ENCODE measurements at places on chromosomes 5 and 9.

GRCh38 chr5:69217151-69217511 lies 17.6 kb upstream of the CDK7 start:
- DNase-seq: no peak

- DNase-seq: peak; percentile 69
Observed at GRCh38 chr9:124284940-124285441, 27.2 kb downstream of the NEK6 start.

DNA sequence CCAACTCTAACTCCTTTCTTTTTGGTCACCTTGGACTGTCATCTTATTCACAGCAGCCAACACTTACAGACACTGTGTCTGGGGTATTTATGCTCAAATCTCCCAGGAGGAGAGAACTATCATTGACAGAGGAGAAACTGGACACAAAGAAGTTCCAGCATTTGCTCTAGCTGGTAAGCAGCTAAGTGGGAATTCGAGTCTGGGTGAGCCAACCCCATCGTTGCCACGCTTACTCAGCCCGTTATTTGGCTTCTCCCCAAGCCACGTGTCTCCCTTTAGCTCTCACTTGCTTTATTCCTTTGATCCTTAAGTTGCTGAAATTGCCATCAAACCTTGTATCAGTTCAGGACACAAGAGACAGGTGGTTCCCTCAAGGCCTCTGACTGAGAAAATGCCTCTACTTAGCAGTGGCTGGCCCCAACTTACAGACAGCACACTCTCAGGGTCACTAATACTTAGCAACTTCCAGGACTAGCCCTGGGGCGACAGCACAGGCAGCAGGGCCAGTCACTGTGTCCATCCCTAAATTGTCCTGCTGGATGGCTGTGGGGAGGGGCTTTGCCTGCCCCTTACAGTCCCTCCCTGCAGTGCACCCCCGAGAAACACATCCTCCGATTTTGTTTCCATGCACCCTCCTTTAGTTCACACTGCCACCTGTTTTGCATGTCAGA lies 1.4 kb downstream of the SLC36A2 start:
- no peak for DNase-seq

DNA sequence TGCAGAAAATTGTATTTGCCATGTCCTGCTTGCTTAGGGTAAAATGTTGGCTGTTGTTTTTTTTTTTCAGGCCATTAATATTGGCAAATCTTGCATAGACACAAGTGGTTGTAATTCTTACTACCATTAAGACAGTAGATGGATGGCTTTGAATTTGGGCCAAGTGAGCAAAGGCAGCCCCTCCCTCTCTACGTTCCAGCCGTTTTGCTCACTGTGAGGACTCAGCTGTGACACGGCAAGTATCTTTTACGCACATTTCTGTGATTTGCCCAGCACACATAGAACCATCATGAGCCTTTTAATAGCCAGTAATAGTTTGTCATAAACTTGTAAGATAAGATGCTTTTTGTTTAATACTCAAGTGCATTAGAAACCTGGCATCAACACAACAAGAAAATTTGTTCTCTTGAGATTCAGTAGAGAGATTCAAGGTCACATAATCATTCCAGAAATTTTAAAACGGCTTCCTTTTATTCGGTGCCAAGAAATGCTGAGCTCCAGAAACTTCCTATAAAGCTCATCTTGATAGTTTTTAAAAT lies 205.2 kb upstream of the ADCY2 start:
- DNase-seq: no peak

DNA sequence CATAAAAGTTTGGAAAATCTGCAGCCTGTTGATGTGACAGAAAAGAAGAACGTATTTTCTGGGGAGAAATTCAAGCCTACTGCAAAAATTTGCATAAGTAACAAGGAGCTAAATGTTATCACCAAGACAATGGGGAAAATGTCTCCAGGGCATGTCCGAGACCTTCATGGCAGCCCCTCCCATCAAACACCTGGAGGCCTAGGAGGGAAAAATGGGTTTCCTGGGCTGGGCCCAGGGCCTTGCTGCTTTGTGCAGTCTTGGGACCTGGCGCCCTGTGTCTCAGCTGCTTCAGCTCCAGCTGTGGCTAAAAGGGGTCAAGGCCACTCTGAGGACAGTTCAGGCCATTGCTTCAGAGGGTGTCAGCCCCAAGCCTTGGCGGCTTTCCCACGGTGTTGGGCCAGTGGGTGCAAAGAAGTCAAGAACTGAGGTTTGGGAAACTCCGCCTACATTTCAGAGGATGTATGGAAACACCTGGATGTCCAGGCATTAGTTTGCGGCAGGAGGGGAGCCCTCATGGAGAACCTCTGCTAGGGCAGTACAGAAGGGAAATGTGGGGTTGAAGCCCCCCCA lies 13.1 kb downstream of the CERT1 start:
- DNase-seq: no peak

DNA sequence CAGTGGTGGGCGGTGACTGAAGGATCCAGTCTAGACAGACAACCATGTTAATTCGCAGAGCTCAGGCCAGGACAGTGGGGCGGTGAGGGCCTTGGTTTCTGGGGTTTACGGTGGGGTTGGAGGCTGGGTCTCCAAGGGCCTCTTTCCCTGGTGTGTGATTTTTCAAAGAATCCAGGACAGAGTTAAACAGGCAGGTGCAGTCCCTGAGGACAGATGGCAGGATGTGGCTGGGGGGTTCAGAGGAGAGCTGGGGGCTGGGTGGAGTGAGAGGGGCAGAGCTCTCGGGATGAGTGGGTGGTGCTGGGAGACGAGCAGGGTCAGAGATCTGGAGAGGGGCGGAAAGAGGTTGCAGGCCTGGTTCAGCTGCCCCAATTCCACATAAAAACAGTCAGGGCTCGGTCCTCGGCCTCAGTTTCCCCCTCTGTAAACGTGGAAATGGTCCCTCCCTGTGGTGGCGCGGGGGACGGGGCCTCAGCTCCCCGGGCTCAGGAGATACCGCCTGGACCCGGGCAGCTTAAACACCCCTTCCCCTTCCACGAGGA lies 145.9 kb downstream of the GAPVD1 start:
- no peak for DNase-seq

DNA sequence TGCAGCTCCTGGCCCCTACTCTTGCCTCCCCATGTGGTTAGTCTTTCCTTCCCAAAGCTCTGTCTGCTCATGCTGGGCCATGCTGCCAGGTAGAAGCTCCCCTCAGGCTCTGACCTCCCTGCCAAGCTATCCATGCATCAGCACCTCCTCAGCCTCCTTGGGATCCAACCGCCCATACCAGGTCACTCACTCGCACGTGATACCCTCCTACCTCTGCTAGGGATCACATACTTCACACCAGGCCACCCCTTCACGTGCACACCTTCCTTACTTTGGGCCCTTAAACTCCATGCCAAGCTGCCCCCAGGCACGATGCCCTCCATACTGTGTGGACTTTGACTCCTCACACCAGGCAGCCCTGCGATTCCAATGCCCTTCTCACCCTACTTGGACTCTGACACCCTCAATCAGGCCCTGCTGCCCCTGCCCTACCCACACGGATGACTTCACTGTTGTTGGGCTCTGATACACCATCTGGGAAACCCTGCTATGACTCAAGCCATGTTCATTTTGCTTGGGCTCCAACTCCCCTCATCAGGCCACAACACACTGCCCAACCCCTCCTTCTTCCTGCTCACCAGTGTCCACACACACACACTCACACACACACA lies 34.1 kb downstream of the ZNF483 start:
- DNase-seq: no peak

- DNase-seq: no peak
Observed at GRCh38 chr9:114119242-114120191, 20.4 kb upstream of the KIF12 start.

GRCh38 chr5:133906303-133906702 lies 62.1 kb downstream of the C5orf15 start:
- DNase-seq: no peak

DNA sequence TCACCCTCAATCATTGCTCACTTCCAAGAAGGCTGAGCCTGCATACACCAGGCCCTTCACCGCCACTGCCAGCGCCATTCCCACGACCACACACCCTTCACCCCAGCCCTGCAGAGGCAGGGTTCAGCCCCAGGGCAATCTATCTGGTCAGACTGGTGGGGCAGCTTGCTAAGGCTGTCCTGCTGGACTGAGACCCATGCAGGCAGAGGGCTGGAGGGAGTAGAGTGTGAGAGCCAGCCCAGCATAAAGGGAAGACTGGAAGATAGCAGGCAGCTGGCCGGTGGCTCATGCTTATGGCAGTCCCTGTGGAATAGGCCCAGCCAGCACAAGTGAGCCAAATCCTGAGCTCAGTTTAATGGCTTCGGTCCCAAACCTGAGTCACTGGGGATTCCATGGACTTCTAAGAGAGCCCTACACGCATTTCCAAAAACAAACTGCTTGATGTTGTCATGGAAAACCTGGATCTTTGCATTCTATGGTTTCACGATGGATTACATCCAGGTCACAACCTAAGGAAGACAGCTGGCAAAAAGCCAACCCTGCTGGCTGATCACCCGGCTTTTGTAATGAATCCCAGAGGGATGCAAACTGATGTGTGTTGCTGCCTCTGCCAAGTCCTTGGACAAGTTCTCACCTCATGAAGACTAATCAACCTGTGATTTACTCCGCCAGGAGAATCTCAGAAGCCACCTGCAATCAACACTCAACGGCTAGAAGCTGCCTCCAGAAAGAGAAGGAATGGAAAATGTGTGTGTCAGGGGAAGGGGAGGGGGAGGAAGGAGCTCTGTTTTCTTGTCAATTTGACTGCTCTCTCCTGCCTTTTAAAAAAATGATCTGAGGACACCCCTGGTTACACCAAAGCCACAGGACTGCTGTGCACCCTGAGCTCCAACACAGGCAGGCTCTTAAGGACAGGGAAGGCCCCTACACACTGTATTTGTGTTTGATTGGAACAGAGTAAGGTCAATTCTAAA lies 143.6 kb downstream of the LHFPL2 start:
- peak; percentile 96 for DNase-seq

- DNase-seq: no peak
Observed at GRCh38 chr5:82106207-82106606, 134.4 kb downstream of the ATG10 start.

DNA sequence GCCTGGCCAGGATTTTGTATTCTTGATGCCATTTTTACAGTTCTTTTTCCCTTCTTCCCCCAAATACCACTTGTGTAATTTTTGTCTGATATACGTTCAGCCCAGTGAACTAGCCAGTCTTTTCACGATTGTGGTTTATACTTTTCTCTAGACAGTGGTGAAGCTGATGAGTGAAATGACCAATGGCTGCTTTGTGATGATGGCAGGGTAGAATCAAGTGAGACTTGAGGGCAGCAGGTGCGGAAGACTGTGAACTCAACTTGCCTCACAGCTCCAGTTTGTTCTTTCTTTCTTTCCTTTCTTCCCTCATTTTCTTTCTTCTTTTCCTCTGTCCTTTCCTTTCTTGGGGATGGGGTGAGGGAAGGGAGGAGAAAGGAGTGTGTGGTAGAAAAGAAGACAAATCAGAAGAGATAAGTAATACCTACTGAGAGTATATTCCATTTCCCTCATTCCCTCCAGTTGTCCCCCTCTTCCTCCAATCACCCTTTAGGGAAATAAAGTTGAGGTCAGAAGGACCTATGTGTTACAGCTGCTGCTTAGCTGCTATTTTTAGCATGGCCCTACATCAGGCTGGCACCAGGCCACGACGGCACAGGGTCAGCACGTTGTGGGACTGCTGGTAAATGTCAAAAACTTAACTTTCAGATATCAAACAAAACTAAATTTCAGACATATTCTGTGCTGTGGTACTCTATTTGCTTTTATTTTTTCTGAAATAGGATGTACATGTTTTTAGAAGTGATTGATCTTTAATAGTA lies 12.3 kb downstream of the ZSWIM6 start:
- no peak for DNase-seq
